ENCODE measurements at places on chromosomes 4 and X. TPM values are rescaled to one million over a fixed set of nuclear protein-coding genes. Genes with fewer than 3 reads are reported as not detected.

SHISA3 gene
- total RNA-seq, result 3.8 TPM

GRCh38 chr4:169810325-169811323 lies 52.9 kb upstream of the HPF1 start:
- DNase-seq, result no peak
- H3K27me3 ChIP-seq, result no peaks in the 10 kb centered on the region
- peaks cover 3% of the 10 kb centered on the region for H3K4me1 ChIP-seq
- no peak overlapping the region for H3K27ac ChIP-seq

- no peaks in the 10 kb centered on the region for H3K27me3 ChIP-seq
- no peaks in the 10 kb centered on the region for H3K4me1 ChIP-seq
- no peaks in the 10 kb centered on the region for H3K36me3 ChIP-seq
- no peak overlapping the region for H3K4me3 ChIP-seq
- no peak overlapping the region for H3K27ac ChIP-seq
Measured at GRCh38 chr4:152579916-152580315, 44.0 kb upstream of the FBXW7 start.

MAGEA6 gene
- total RNA-seq, result not detected

DNA sequence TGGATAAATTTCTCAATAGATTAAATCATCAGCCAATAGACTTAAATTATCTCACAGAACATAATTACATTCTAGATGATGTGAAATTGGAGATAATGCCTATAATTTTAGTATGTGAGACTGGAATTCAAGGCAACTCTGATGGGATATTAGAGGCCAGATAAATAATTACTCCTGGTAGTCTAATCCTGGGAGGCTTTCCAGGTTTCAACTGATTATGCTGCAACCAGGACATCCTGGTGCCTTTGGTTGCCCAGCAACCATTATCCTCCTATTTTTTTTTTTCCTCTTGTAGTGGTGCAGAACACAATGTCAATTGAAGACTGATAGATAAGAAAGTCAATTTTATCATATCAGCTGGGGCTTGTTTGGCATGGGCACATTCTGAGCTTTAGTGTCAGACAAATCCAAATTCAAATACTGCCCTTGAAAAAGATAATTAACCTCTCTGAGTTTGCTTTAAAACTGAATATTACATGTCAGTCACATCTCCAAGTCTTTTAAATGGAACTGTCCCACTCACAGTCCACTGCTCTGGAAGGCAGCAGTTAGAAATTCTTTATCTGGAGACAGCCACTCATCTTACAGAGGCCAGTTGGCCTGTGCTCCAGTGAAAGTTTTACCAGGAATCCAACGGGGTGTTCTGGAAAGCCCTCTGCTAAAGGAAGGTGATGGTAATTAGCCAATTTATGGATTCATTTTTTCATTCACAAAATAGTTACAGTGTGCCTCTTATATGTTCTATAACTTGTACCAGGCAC lies 95.3 kb upstream of the GUCY1A1 start:
- H3K27ac ChIP-seq, result no peak overlapping the region
- H3K27me3 ChIP-seq, result no peaks in the 10 kb centered on the region
- H3K4me3 ChIP-seq, result no peak overlapping the region
- H3K36me3 ChIP-seq, result no peaks in the 10 kb centered on the region
- DNase-seq, result no peak
- H3K4me1 ChIP-seq, result no peaks in the 10 kb centered on the region

GRCh38 chrX:13341491-13342101 lies 21.7 kb upstream of the ATXN3L start:
- no peak overlapping the region for H3K27ac ChIP-seq
- H3K36me3 ChIP-seq, result no peaks in the 10 kb centered on the region
- no peak overlapping the region for H3K4me3 ChIP-seq
- no peaks in the 10 kb centered on the region for H3K27me3 ChIP-seq
- DNase-seq, result no peak
